OCI-LY7 (cell line): ENCODE measurements at places on chromosomes 2 and 18. TPM values are rescaled to one million over a fixed set of nuclear protein-coding genes. Genes with fewer than 3 reads are reported as not detected.

DNA sequence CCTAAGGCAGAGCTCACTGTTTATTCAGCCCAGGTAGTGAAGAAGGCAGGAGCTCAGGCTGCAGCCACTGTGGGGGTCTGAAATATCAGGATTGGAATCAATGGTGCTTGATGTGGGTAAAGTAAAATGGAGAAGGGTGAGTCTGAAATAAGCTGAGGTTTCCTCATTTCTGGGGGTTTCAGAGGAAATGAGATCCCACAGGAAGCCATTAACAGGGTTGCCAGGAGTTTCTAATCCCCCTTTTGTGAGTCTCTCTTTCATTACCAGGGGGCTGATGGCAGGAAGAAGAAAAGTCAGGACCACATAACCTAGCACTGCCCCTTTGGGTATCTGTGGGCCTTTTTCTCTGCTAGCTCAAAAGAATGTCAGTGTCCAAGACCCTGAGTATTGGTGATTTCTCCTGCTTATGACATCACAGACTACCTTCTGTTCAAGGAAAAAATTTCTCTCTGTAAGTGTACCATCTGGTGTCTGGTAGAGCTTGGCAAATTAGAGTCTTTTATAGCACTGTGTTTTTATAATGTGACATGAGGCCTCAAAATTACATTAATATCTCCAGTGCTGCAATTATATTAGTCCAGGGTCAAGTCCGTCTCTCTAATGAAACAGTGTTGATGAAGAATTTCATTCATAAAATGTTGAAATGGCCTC, 56.0 kb downstream of the LBH start:
- DNase-seq = no peak

DNA sequence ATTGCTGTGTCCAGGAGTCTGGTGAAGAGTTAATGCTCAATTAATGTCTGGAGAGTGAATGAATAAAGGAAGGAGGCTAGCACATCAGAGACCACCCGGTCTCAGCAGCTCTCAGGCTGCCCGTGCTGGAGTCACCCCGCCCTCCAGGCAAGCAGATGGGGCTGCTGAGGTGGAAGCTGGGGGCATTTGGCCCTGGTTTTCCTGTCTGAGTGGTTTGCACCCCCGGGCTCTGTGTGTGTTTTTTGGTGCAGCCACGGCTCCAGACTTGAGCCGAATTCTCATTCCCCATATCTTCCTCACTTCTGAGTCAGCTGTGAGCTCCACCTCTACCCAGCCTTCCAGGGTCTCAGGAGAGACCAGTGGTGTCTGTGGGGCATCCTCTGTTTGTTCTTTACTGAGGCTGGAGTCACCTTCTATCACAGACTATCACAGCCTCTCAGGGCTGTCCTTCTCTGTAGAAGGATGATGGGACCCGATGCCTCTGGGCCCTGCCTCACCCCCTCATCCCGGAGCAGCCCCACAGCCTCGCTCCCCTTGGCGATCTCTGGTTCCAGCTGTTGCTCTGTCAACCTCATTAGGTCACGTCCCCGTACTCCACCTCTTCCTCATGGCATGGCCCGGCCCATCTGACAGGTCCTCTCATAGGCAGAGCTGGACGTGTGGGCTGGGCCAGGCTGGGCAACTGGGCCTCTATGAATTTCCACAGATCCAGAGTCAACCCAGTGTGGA, 60.8 kb downstream of the HS1BP3 start:
- DNase-seq = no peak

IL18RAP gene
- total RNA-seq = not detected in 2 replicates

DOK6 gene
- not detected in 2 replicates for total RNA-seq

CRYGC gene
- total RNA-seq = not detected in 2 replicates

COBLL1 gene
- total RNA-seq = 40.3 and 40.7 TPM in 2 replicates
